Hindlimb muscle (tissue), 1 donor: ENCODE measurements at places on chromosomes 3 and 15. TPM values are rescaled to one million over a fixed set of nuclear protein-coding genes. Genes with fewer than 3 reads are reported as not detected.

- DNase-seq: no peak
Measured at GRCh38 chr3:50322386-50323091, at the start of gene HYAL2. Gene HYAL2 (minus strand): TSS chr3:50322745. CDS start chr3:50320489, 2,256 bp downstream.

DNA sequence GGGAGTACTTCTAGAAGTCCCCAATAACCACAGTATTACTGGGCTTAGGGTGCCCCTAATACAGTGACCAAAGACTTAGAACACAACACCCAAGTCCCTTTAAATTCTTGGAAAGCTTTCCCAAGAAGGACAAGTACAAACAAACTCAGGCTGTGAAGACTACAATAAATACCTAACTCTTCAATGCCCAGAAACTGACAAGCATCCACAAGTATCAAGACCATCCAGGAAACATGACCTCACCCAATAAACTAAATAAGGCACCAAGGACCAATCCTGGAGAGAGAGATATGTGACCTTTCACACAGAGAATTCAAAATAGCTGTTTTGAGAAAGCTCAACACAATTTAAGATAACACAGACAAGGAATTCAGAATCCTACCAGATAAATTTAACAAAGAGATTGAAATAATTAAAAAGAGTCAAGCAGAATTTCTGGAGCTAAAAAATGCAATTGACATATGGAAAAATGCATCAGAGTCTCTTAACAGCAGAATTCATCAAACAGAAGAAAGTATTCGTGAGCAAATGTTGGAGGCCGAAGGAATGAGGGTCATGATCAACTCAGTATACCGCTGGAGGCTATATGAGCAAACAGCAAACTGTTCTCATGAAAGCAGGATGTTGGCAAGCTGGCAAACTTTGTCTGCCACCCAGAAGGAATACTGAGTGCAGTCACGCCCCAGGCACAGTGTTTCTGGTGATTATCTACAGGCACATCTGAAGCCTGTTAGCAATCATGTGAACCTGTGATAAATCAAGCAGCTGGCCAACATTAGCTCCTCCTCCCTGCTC, 87.0 kb upstream of the NECTIN3 start:
- no peak for DNase-seq

GRCh38 chr15:101266034-101266433, 11.3 kb downstream of the SELENOS start:
- DNase-seq: no peak

- peak; percentile 2 for DNase-seq
Measured at GRCh38 chr3:144028798-144029411, 57.3 kb downstream of the DIPK2A start.

DNA sequence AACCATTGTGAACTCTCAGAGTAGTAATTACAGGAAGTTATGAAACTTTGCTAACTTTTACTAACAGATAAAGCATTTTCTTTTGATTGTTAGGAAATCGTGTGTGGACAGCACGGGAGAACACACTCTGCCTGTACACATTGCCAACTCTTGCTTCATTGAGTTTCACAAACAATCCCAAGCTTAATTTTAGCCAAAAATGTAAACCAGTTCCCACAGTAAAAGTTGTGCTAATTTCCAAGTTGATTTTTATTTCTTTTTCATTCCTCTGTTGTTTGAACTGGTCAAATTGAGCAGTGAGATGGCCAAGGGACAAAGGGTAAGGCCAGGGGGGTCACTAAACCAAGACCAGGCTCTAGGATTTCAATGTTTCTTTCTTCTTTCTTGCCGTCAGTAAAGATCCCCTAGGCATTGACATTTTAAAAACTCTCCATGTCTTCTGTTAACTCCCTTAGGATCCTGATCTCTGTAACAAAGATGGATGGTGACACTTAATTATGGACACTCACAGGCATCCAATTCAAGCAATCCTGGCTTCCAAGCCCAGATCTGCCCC, 414.9 kb downstream of the RBMS3 start:
- peak; percentile 40 for DNase-seq

GNAT1 gene
- polyA plus RNA-seq: 0.37 TPM

TBCCD1 gene
- polyA plus RNA-seq: 11.5 TPM
